ENCODE measurements at places on chromosomes 2 and 18. TPM values are rescaled to one million over a fixed set of nuclear protein-coding genes. Genes with fewer than 3 reads are reported as not detected.

GRCh38 chr2:241542278-241542605, 16.3 kb upstream of the BOK start:
- peaks cover 20% of the 10 kb centered on the region for H3K27me3 ChIP-seq
- H3K4me1 ChIP-seq, result peaks cover 4% of the 10 kb centered on the region
- H3K36me3 ChIP-seq, result no peaks in the 10 kb centered on the region
- H3K27ac ChIP-seq, result no peak overlapping the region
- H3K4me3 ChIP-seq, result no peak overlapping the region

GRCh38 chr2:104332731-104333130, 521.2 kb upstream of the POU3F3 start:
- no peaks in the 10 kb centered on the region for H3K4me1 ChIP-seq
- H3K27ac ChIP-seq, result no peak overlapping the region
- no peak overlapping the region for H3K4me3 ChIP-seq
- peaks cover 12% of the 10 kb centered on the region for H3K27me3 ChIP-seq
- no peaks in the 10 kb centered on the region for H3K36me3 ChIP-seq

- no peak overlapping the region for H3K4me3 ChIP-seq
- peaks cover 14% of the 10 kb centered on the region for H3K36me3 ChIP-seq
- peaks cover 4% of the 10 kb centered on the region for H3K27me3 ChIP-seq
- H3K27ac ChIP-seq, result no peak overlapping the region
- no peak for DNase-seq
Measured at GRCh38 chr2:234874347-234875046, 77.3 kb upstream of the SH3BP4 start.

GRCh38 chr2:10487081-10487740, 39.1 kb upstream of the ODC1 start:
- H3K36me3 ChIP-seq, result peaks cover 6% of the 10 kb centered on the region
- H3K4me3 ChIP-seq, result no peak overlapping the region
- H3K27me3 ChIP-seq, result peaks cover 23% of the 10 kb centered on the region
- peaks cover 11% of the 10 kb centered on the region for H3K4me1 ChIP-seq

- no peaks in the 10 kb centered on the region for H3K27me3 ChIP-seq
- H3K36me3 ChIP-seq, result peaks cover 12% of the 10 kb centered on the region
- peaks cover 12% of the 10 kb centered on the region for H3K4me1 ChIP-seq
Measured at GRCh38 chr2:88187927-88188326, 17.8 kb downstream of the THNSL2 start.

DNA sequence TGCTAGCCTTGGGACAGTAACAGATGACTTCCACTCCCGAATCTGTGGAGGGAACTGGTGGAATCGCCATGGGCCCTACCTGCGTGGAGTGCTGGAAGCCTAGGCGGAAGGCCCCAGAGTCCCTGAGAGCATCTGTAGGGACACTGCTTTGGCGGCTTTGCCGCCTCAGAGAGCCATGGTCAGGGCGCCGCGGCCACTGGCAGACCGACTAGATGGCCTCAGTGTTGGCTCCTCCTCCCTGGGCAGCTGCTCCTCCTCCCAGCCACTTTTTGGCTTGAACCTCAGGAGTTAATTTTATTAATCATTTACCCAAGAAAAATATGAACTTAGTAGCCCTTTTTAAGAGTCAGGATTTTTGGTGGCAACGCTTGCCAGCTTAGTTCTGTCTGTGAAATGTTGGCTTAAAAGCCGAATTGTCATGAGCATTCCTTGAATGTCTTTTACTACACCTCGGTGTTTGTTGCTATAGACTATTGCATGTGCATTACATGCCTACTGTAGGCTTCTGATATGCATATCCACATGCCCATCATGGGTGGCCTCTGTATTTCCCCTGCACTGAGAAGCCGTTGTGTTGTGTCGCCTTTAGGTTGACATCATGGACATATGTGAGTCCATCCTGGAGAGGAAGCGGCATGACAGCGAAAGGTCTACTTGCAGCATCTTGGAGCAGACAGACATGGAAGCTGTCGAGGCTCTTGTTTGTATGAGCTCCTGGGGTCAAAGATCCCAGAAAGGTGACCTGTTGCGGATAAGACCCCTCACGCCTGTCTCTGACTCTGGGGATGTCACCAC, 2.4 kb downstream of the KLF11 start:
- peaks cover 4% of the 10 kb centered on the region for H3K27me3 ChIP-seq
- peak overlapping the region; percentile 37 for H3K4me3 ChIP-seq
- peaks cover 21% of the 10 kb centered on the region for H3K4me1 ChIP-seq
- peaks cover 13% of the 10 kb centered on the region for H3K36me3 ChIP-seq

GRCh38 chr2:233856184-233856583, 1.8 kb upstream of the HJURP start:
- H3K4me1 ChIP-seq, result peaks cover 29% of the 10 kb centered on the region
- H3K27me3 ChIP-seq, result no peaks in the 10 kb centered on the region
- peaks cover 3% of the 10 kb centered on the region for H3K36me3 ChIP-seq
- H3K27ac ChIP-seq, result no peak overlapping the region

Gene SMAD4
- 148 TPM for total RNA-seq

Gene TEKT4
- total RNA-seq, result not detected

Gene TMEM17
- total RNA-seq, result 4.7 TPM

Gene SCYGR6
- total RNA-seq, result not detected

Data from mesothelial cell of epicardium (in vitro differentiated cells).